Activated T-cell treated with anti-CD3 and anti-CD28 coated beads for 4 hours (primary cell): ENCODE measurements at places on chromosomes 7 and 10.

DNA sequence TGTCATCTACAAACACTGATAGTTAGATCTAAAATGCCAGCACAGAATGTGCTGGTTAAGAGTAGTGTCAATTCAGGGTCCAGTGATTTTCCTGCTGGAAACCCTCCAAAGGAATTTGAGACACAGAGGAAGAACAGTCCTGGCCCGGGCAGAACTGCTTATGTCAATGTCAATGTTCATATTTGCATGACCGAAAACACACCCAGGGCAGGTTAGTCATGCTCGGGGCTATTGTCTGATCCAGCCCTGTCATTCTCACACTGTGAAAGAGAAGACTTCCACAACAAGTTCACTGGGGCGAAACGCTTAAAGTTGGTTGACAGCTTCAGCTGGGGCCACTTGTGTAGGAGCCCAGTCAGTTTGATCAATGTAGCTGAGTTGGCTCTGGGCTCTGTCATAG, 139.3 kb downstream of the C1GALT1 start:
- DNase-seq = no peak

GRCh38 chr10:33791272-33791660, 456.8 kb upstream of the NRP1 start:
- no peak for DNase-seq

- DNase-seq = peak; percentile 54
Measured at GRCh38 chr10:50621968-50622705, 1.6 kb downstream of the SGMS1 start.

GRCh38 chr7:74417419-74417971, 36.2 kb upstream of the GTF2IRD1 start:
- DNase-seq = peak; percentile 45

GRCh38 chr7:153422291-153423209, 629.6 kb upstream of the DPP6 start:
- no peak for DNase-seq

DNA sequence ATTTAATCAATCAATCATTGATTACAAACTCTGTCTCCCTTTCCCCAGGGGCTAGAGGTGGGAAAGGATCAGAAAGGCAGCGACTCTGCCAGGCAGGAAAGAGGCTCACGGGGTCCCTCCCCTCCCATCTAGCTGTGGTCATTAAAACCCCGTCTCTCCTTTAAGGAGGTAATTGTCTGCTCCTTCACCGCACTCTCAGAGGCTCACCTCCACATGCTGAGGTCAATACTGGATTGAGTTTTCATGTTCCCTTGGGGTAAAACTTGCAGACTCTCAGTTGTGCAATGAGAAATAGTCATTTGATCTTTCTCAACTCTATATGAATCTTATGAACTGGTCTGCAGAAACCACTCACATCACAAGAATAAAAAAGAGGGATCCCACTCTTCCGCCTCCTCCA, 368.8 kb downstream of the ADRA2A start:
- no peak for DNase-seq

GRCh38 chr7:123819001-123819400, 26.0 kb upstream of the HYAL4 start:
- DNase-seq = no peak

- no peak for DNase-seq
Measured at GRCh38 chr10:33263453-33263852, 71.0 kb downstream of the NRP1 start.
